Spleen (tissue), 13 donors: ENCODE measurements at places on chromosomes 16 and 17.

GRCh38 chr17:63595132-63595531 is 5.6 kb upstream of the TACO1 start:
- H3K36me3 ChIP-seq, result peaks cover 37% of the 10 kb centered on the region
- H3K4me1 ChIP-seq, result peaks cover 17% of the 10 kb centered on the region
- no peak overlapping the region for H3K27ac ChIP-seq
- DNase-seq, result no peak

DNA sequence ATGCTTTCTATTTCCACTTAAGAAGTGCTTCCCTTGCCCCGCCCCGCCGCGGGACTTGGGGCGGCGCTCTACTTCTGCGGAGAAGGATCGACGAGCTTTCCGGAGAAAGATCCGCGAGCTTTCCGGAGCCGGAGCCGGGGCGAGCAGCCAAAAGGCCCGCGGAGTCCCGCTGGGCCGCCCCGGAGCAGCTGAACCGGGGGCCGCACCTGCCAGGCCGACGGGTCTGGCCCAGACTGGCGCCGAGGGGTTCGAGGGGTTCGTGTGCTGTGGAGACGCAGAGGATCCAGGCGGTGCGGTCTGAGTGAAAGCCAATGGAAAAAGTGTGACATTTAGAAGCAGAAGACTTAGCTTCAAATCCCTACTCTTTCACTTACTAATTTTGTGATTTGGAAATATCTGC is 50.8 kb downstream of the TBC1D26 start:
- H3K4me3 ChIP-seq, result no peak overlapping the region
- H3K4me1 ChIP-seq, result peaks cover 19% of the 10 kb centered on the region
- H3K36me3 ChIP-seq, result no peaks in the 10 kb centered on the region
- DNase-seq, result no peak
- H3K27me3 ChIP-seq, result peaks cover 21% of the 10 kb centered on the region

GRCh38 chr16:88353232-88353631 is 29.5 kb upstream of the ZNF469 start:
- H3K36me3 ChIP-seq, result no peaks in the 10 kb centered on the region
- H3K27ac ChIP-seq, result no peak overlapping the region
- no peaks in the 10 kb centered on the region for H3K4me1 ChIP-seq

DNA sequence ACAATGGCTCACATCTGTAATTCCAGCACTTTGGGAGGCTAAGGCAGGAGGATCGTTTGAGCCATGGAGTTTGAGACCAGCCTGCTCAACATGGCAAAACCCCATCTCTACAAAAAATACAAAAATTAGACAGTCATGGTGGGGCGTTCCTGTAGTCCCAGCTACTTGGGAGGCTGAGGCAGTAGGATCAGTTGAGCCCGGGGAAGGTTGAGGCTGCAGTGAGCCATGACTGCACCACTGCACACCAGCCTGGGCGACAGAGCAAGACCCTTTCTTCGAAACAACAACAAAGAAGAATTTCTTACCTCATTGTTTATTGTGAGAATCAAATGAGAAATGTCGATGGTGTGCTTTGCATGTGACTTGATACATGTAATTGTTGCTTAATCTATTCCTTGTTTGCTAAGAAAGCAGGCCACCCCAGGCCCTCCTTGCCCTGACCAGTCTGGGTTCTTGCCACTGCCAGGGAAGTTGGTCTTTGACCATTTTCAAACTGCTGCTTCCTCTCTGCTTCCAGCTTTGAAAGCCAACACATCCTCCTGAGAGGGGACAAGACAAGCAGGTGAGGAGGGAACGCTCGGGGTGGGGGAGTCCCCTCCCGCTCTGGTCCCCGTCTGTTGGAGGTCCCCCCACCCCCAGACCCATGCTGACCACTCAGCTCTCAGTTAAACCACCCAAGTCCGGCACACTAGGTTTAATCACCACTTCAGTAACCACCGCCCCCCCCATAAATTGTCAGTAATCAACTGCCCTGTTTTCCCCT is 47.3 kb upstream of the CPNE2 start:
- H3K36me3 ChIP-seq, result peaks cover 93% of the 10 kb centered on the region
- peak overlapping the region; percentile 53 for H3K27ac ChIP-seq
- H3K4me3 ChIP-seq, result no peak overlapping the region
- H3K27me3 ChIP-seq, result no peaks in the 10 kb centered on the region
- peaks cover 59% of the 10 kb centered on the region for H3K4me1 ChIP-seq

DNA sequence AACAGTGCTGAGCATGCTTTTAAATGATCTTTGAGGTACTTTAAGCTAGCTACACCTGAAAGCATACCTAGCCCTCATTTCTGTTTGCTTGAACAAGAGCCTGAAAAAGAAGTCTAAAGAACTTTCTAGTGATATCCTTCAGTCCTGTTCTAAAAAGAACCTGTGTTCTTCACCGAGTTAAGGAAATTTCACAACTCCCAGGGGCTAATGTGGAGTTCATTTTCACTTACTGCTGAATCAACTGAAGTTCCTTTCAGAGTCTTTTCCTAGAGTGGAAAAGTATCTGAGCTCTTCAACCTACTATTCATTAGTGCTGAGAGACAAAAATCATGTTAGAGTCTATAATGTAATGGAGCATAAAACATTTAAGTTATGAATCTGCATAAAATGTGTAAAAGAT is 66.9 kb downstream of the CHD9 start:
- H3K27me3 ChIP-seq, result no peaks in the 10 kb centered on the region
- H3K4me1 ChIP-seq, result peaks cover 5% of the 10 kb centered on the region
- H3K36me3 ChIP-seq, result no peaks in the 10 kb centered on the region
- no peak for DNase-seq
- H3K4me3 ChIP-seq, result no peak overlapping the region
- no peak overlapping the region for H3K27ac ChIP-seq

- H3K36me3 ChIP-seq, result peaks cover 73% of the 10 kb centered on the region
- peak; percentile 61 for DNase-seq
- peaks cover 54% of the 10 kb centered on the region for H3K4me1 ChIP-seq
- H3K4me3 ChIP-seq, result no peak overlapping the region
- H3K27ac ChIP-seq, result no peak overlapping the region
- no peaks in the 10 kb centered on the region for H3K27me3 ChIP-seq
These were observed 29.6 kb downstream of the ACSF3 start for GRCh38 chr16:89123001-89123830.

- H3K27me3 ChIP-seq, result no peaks in the 10 kb centered on the region
- peaks cover 11% of the 10 kb centered on the region for H3K4me1 ChIP-seq
- no peak for DNase-seq
- H3K27ac ChIP-seq, result no peak overlapping the region
- H3K4me3 ChIP-seq, result no peak overlapping the region
- H3K36me3 ChIP-seq, result no peaks in the 10 kb centered on the region
These were observed 191.1 kb downstream of the MAP2K6 start for GRCh38 chr17:69605571-69605970.

DNA sequence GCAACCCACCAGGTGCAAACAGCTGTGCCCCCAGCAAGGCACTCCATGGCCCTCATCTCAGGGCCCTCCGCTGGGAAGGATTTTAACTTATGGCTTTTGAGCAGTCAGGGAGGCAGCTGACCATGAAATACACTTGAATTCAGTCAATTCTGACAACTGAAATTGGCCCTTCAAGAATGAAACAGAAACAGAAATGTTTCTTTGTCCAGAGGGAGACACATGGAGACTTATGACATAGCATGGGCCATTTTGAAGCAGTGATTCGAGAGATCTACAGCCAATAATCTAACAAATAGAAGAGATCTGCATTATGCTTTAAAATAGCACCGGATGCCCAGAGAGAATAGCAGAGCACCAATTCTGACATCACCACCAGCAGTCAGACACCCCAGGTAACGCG is 7.5 kb downstream of the CACNG1 start:
- DNase-seq, result peak; percentile 30
- no peak overlapping the region for H3K4me3 ChIP-seq
- no peak overlapping the region for H3K27ac ChIP-seq
